ENCODE measurements at places on chromosomes 1 and 21.
A peak's percentile ranks its signal among the peaks of the same experiment; 100 is the strongest.

- peak; percentile 70 for DNase-seq
These were observed 1.4 kb downstream of the CXADR start for GRCh38 chr21:17514124-17514845.

GRCh38 chr1:24949331-24949881, 19.3 kb upstream of the RUNX3 start:
- no peak for DNase-seq

GRCh38 chr1:59738152-59738551, 76.6 kb upstream of the HOOK1 start:
- peak; percentile 34 for DNase-seq

GRCh38 chr21:15809065-15809464, 79.3 kb downstream of the USP25 start:
- DNase-seq, result no peak

All from HT-29 (cell line).